Thymus (tissue), 14 donors: ENCODE measurements at places on chromosomes 5 and 9. TPM values are rescaled to one million over a fixed set of nuclear protein-coding genes. Genes with fewer than 3 reads are reported as not detected.

The ARID3C gene
- 0.07 TPM for polyA plus RNA-seq

The ANKRD31 gene
- 0.64 TPM for polyA plus RNA-seq

The GRM6 gene
- polyA plus RNA-seq, result 0.02 TPM

GRCh38 chr5:73981704-73982103 lies 355.7 kb downstream of the ARHGEF28 start:
- H3K27ac ChIP-seq, result no peak overlapping the region
- no peaks in the 10 kb centered on the region for H3K27me3 ChIP-seq
- H3K4me3 ChIP-seq, result no peak overlapping the region
- no peaks in the 10 kb centered on the region for H3K36me3 ChIP-seq

DNA sequence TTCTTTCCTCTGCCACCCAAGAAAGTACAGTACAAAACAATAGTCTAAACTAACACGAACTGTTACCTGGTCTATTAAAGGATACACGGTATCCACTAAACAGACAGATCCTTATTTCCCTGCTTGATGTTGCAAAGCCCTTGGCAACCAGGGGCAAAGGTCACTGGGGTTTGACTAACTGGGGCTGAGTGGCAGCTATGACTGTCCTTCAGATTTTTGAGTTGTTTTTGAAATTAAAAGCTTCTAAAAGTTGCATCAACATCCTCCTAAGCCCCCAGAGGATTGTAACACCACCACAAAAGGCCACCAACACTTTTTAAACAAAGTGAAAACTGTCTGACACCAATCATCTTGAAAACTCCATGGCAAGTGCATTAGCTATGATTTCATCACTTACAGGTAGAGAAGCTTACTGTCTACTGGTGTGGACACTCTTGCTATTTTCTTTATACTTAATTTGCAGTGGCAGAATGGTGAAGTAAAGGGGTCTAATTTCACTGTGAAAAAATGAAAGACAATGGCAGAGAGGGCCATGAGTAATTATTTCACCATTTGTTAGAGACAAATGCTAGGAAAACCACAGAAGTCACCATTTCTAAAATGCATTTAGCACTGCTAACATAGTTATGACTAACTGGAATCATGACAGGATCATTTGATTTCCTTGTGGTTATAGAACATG lies 292.4 kb downstream of the EFNA5 start:
- H3K4me3 ChIP-seq, result no peak overlapping the region
- no peaks in the 10 kb centered on the region for H3K27me3 ChIP-seq
- H3K36me3 ChIP-seq, result no peaks in the 10 kb centered on the region
- H3K4me1 ChIP-seq, result no peaks in the 10 kb centered on the region
- DNase-seq, result no peak

- H3K27ac ChIP-seq, result no peak overlapping the region
- H3K27me3 ChIP-seq, result no peaks in the 10 kb centered on the region
- DNase-seq, result no peak
Measured at GRCh38 chr5:168948746-168949145, 352.2 kb downstream of the SLIT3 start.

DNA sequence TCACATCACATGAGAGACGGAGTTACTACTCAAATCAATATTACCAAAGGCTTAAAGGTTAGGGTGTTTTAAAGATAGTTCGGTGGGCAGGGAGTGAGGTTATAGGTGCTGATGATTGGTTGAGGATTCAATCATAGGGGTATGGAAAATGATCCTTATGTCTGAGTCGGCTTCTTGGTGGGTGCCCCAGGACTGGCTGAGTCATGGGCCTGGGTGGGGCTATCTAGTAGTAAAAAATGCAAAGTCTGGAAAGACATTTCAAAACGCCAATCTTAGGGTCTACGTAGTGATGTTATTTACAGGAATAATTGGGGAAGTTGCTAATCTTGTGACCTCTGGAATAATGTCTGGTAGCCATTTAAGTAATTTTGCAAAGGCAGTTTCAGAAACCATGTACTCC lies 15.2 kb upstream of the SPIN1 start:
- H3K36me3 ChIP-seq, result no peaks in the 10 kb centered on the region
- H3K27me3 ChIP-seq, result no peaks in the 10 kb centered on the region
- H3K27ac ChIP-seq, result no peak overlapping the region
- H3K4me1 ChIP-seq, result no peaks in the 10 kb centered on the region
- no peak for DNase-seq
- no peak overlapping the region for H3K4me3 ChIP-seq

DNA sequence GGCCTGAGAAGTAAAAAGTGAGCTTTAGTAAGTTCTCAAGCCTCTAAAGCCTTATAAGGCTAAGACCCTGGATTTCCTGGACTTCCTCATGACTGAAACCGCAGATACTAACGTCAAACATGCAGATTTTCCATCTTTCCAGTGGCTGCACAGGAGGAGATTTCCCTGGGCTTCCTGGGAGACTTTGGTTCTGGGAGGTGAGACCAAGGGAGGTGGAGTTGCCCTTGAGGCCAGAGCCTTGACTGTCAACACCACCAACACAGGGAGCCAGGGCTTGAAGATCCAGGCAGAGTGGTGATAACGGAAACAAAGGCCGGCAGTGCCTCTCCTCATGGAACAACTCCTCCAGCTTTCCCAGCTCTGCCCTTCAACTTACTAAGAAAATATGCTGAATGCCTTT lies 144.7 kb upstream of the LRRTM2 start:
- no peak overlapping the region for H3K27ac ChIP-seq
- H3K27me3 ChIP-seq, result no peaks in the 10 kb centered on the region
- peaks cover 3% of the 10 kb centered on the region for H3K36me3 ChIP-seq
- no peak for DNase-seq
- no peak overlapping the region for H3K4me3 ChIP-seq

DNA sequence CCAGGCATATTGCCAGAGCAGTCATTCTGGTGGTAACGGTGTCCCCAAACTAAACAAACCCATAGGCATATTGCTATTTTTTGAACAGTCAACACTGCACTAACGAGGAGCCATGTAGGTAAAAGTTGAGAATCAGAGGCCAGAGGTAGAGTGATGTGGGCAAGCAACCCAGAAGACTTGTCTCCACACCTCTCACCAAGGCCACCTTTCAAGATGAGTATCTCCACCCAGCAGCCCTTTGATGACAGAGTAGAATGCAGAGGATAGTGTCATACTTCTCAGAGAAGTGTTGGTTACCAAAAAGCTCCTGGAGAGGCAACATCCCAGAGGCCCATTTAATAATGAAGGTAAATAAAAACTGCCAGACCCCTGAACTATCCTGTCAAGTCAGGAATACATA lies 63.9 kb downstream of the FCHO2 start:
- no peaks in the 10 kb centered on the region for H3K4me1 ChIP-seq
- no peaks in the 10 kb centered on the region for H3K27me3 ChIP-seq
- H3K4me3 ChIP-seq, result no peak overlapping the region
- DNase-seq, result no peak
- H3K27ac ChIP-seq, result no peak overlapping the region

DNA sequence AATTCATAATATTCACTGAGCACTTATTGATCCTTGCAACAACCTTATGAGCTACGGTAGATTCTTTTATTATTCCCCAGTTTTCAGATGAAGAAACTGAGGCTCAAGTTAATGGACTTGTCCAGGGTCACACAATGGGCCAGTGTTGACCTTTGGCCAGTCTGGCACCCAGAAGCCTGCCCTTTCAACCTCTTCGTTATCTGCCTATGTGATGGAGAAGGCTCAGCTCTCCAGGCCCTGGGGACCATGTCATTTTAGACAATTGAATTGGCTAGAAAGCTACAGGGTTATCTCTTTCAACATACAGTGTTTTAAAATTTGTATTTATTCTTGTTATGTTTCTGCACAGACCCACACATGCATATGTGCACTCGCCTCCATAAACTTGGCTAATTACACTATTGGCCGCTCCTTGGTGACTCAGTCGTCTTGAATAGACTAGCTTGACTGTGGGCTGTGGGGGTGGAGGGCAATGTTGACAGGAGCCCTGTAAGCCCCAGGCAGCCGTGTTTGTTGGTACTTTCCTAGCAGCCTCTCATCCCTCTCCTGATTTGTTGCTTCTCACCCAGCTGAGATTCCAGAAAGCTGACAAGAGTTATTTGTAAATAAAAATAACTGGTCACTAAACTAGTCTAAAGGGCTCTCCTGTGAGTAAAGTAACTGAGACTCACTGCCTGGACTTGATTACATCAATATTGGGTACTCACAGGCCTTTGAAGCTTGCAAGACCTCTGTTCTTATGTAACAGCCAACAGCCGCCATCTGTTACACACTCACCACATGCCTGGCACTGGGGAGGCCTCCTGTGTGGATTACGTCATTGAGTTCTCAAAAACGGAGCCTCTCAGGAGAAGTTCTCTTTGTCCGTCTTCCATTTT lies 8.5 kb upstream of the ANGPTL2 start:
- DNase-seq, result no peak
- no peak overlapping the region for H3K27ac ChIP-seq
- H3K4me1 ChIP-seq, result no peaks in the 10 kb centered on the region
- H3K36me3 ChIP-seq, result no peaks in the 10 kb centered on the region

- H3K27me3 ChIP-seq, result peaks cover 12% of the 10 kb centered on the region
- H3K27ac ChIP-seq, result no peak overlapping the region
- DNase-seq, result no peak
Measured at GRCh38 chr9:117828466-117828865, 124.3 kb downstream of the TLR4 start.

GRCh38 chr5:109898269-109899162 lies 208.8 kb downstream of the MAN2A1 start:
- DNase-seq, result no peak
- no peak overlapping the region for H3K4me3 ChIP-seq
- no peaks in the 10 kb centered on the region for H3K27me3 ChIP-seq
- no peaks in the 10 kb centered on the region for H3K36me3 ChIP-seq
